Right cardiac atrium (tissue), 5 donors: ENCODE measurements at places on chromosomes 5 and 9. TPM values are rescaled to one million over a fixed set of nuclear protein-coding genes. Genes with fewer than 3 reads are reported as not detected.

- peak; percentile 88 for DNase-seq
Observed at GRCh38 chr5:32709750-32710549, 1.2 kb upstream of the NPR3 start.

DNA sequence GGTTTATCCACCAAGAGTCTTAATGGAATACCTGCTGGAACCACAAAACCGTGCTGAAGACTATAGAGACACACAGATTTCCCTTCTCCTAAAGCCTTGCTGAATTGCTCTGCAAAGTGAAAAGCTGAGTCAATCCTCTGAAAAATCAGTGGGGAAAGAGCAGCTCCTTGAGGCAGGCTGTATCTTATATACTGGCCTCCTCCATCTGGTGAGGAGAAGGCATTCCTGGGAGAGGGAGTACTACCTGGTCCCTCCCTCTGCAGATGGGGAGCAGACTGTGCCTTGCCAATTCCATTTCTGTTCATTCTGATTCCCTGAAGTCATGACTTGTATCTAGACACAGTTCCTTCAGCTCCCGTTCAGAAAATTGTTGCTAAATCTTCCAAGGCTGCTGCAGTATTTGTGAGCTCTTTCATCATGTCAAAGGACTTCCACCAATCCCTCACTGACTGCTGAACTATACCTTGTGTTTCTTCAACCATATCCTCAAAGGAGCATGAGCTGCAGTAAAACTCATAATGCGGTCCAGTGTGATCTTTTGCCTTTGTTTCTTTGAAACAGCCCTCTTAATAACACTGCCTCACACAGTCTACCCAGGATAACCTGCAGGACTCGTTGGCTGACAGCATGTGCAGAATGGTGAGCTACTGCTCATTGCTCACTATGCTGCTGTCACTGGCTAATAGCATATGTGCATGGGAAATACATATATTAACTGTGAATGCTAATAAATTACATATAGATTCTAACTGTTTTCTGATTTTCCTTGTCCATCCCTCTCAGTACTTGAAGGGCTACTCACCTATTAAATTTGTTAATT is 84.5 kb downstream of the FOXD1 start:
- DNase-seq, result no peak

- DNase-seq, result no peak
Observed at GRCh38 chr5:75616371-75616881, 5.2 kb downstream of the ANKDD1B start.

DNA sequence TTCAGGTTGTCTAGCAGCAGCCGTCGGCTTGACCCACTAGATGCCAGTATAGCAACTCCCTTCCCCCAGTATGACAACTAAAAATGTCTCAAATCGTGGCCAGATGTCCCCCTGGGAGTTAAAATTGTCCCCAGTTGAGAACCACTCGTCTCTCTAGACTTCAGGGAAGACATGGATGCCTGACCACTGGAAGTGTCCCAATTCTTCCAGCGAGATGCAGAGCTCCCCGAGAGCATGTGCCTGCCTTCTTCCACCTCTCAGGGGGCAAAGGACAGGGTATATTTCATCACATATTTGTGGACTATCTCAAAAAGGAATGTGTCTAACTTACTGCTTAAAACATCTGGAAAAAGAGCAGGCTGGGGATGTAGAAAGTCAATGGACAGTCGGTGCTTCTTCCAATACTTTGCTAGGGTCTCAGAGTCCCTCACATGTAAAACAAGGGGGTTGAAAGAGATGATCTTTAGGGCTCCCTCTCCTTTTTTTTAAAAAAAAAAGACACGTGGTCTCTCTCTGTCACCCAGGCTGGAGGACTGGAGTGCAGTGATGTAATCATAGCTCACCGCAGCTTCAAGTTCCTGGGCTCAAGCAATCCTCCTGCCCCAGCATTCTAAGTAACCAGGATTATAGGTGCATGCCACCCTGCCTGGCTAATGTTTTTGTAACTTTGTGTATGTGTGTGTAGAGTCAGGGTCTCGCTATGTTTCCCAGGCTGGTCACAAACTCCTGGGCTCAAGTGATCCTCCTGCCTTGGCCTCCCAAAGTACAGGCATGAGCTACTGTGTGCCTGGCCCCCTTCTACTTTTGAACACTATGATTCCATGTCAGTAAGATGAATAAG is 190.6 kb downstream of the DAB2IP start:
- DNase-seq, result no peak

DNA sequence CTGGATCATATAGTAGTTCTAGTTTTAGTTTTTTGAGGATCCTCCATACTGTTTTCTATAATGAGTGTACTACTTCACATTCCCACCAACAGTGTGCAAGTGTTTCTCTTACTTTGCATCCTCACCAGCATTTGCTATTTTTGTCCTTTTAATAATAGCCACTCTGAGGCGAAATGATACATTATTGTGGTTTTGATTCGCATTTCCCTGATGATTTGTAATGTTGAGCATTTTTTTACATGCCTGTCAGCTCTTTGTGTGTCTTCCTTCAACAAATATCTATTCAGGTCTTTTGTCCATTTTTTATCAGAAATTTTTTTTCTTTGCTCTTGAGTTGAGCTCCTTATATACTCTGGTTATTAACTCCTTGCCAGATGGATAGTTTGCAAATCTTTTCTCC is 114.0 kb downstream of the ADAMTSL1 start:
- no peak for DNase-seq

DNA sequence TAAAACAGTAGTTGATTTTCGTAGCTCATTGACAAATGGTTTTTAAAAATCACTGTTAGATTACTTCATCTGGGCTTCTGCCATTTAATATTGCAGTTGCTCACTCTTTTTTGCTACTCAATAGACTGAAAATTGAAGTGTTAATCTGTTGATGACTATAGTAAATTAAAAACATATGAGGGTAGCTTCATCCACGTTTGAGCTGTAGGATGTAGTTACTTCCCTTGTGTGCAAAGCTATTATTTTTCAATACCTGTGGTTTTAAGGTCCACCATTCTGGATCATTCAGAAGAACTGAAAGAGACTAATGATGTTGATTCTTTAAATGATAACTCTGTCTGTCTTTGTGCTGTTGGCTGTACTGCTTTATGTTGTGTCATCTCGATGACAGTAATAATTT is 74.7 kb downstream of the LNPEP start:
- no peak for DNase-seq

GRCh38 chr5:121780406-121780805 is 71.3 kb upstream of the FTMT start:
- DNase-seq, result no peak

GRCh38 chr5:55714339-55714738 is 2.2 kb upstream of the SLC38A9 start:
- no peak for DNase-seq

DNA sequence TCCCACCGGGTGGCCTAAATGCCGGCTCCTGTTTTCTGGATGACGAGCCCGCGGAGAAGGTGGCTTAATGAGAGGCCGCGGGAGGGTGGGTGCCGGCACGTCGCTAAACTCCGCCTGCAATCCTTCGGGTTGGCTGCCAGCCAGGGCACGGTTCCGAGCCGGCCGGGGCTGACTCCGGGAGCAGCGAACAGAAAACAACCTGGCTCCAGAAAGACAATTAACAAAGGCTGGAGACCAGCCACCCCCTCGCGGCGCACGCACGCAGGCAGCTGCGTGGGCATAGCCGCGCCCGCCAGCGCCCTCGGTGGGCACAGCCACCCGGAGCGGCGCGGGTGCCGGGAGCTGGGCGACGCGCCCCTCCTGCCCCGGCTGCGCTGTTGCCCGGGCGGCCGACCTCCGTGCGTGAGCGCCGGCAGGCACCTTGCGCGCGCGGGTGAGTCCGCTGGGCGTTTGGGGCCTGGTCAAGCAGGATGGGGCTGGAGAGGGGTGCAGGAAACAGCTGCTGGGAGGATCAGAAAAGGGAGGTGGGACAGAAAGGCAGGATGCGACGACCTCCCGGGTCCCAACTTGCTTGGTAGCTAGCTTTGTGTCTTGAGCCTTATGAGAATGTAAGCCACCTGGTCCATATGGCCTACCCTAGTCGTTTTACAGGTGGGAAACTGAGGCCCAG is at the start of gene ARHGEF37:
Gene ARHGEF37, plus strand, starts transcription at position 307 of the 670 bp plus-strand sequence. CDS start 16,272 bp downstream, outside the sequence.
- DNase-seq, result peak; percentile 97

- DNase-seq, result no peak
Observed at GRCh38 chr5:144284931-144285502, 114.3 kb downstream of the KCTD16 start.

DNA sequence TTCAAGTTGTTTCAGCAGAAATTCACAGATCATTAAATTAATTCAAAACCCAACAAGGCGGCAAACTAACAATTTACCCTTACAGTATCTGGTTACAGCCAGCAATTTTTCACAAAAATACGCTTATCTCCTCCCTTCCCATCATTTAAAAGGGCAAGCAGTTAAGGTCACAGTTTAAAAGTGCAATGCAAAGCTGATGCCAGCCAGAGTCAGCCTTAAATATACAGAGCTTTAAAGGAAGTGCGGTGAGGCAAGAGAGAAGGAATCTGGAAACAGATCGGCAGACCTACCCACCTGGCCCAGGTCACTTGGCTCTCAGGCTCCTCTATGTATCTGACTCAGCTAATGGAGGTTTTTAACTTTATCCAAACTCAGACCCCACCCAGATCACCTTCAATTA is 31.0 kb downstream of the EPB41L4A start:
- DNase-seq, result no peak

- peak; percentile 93 for DNase-seq
Observed at GRCh38 chr5:179806250-179807048, at the start of gene MGAT4B. MGAT4B (minus strand) TSS chr5:179806866; CDS start chr5:179806583, 283 bp downstream.

The RLN1 gene
- total RNA-seq, result not detected

The SMIM3 gene
- total RNA-seq, result 16.3 TPM

The LCNL1 gene
- 4.3 TPM for total RNA-seq

The PCDHB9 gene
- total RNA-seq, result 2.4 TPM

The PCDHB8 gene
- 2.2 TPM for total RNA-seq
